LoVo (cell line): ENCODE measurements at places on chromosomes 3 and 15.

DNA sequence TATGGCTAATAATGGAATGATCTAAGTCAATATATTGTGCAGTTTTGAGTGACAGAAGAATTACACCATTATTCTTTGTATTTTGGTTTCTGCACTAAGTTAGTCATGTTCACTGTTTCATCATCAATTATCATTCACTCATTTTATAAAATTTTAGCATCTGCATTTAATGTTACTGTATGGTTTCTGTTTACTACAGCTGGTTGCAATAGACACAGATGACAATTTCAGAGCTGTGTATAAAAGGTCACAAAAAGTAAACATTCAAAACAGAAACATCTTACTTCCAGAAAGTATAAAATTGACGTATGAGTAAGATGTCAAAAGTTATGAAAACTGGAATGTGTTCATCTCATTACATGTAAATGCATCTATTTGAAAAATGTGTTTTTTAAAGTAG lies 111.1 kb upstream of the GBE1 start:
- DNase-seq: no peak

DNA sequence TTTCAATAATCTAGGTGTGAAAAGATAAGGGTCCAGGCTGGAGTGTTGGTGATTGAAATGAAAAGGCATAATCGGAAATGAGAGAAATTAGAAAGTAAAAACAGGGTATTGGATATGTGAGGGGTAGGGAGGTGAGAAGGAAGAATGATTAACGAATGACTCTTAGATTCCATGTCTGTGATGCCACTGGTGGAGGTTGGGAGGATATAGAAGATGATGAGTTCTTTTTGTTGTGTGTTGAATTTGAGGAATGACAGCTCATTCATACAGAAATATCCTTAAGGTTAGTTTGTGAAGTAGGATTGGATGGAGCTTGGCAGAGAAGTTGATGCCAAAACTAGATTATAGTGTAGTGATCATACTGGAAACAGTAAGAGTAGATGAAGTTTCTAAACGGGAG lies 72.2 kb upstream of the CCNL1 start:
- DNase-seq: no peak

DNA sequence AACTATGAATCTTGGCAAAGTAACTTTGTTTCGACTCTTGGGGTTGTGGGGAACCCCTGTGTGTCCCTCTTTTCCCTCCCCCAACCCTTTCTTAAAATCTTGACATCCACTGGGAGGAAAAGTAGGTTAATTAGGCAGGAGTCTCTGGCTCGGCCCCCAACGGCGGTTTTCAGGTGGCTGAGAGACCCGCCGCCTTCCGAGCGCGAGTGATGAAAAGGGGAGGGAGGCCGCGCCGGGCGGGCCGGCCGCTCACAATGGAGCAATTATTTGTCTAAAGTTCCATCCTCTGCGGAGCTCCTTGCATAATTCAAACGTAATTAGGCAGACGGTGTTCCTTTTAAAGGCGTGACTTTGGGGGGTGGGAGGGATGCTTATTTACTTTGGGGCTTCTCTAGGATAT lies 51.7 kb downstream of the ZIC4 start:
- DNase-seq: no peak

GRCh38 chr3:48058091-48058490 lies 41.9 kb upstream of the MAP4 start:
- DNase-seq: no peak

GRCh38 chr3:38086496-38086895 lies 47.5 kb downstream of the DLEC1 start:
- no peak for DNase-seq

DNA sequence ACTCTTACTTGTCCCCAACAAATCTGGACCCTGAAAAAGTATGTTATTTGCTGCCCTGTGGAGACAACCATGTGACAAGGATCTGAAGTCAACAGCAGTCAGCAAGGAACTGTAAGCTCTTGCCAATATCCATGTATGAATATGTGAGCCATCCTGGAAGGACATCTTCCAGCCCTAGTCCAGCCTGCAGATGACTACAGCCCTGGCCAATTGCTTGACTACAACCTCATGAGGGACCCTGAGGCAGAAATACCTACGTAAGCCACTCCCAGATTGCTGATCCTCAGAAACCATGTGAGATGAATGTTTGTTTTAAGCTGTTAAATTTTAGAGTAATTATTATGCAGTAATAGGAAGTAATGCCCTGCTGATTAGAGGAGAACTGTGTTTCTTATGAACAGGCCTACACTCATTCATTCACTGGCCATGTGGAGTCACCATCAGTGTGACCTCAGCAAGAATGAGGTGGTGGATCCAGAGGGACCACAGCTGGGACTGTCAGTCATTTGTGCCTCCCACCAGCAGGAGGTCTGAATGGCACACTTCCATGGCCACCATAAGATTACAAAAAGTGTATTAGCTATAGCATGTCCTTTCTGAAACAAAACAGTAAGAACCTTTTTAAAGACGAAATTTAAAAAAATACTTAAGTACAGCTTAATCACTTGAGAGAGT lies 92.6 kb downstream of the TFDP2 start:
- no peak for DNase-seq

DNA sequence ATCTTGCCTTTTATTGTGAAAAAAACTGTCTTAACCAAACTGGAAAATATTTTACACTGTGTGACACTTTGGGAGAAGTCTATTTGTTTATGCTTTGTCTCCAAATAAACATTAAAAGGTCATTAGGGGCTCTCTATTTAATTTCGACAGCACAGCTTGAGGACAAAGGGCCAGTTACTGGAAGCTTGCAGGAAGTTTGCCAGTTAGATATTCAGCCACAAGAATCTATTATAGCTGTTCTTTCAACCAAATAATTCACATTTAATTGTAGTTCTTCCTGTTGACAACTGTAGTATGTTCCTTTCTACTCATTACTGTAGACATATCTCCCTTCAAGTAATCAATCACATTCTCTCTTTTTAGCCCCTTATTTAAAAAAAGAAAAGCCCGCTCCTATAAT lies 6.1 kb downstream of the CP start:
- DNase-seq: no peak

DNA sequence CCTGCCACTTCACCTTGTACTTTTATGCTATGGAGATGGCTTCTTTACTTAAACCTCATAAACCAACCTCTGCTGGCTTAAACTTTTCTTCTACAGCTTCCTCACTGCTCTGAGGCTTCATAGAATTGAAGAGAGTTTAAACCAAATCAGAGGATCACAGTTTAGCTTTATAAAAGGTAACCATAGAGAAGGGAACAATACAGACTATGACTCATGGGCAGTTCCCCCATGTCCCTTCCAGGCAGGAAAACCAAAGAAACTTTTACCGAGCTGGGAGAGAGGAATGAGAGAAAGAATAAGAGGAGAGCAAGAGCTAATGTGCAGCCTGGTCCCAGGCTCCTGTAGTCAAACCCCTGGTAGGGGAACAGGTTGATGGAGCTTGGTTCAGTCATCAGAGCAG lies 53.9 kb upstream of the NEDD4 start:
- DNase-seq: no peak

DNA sequence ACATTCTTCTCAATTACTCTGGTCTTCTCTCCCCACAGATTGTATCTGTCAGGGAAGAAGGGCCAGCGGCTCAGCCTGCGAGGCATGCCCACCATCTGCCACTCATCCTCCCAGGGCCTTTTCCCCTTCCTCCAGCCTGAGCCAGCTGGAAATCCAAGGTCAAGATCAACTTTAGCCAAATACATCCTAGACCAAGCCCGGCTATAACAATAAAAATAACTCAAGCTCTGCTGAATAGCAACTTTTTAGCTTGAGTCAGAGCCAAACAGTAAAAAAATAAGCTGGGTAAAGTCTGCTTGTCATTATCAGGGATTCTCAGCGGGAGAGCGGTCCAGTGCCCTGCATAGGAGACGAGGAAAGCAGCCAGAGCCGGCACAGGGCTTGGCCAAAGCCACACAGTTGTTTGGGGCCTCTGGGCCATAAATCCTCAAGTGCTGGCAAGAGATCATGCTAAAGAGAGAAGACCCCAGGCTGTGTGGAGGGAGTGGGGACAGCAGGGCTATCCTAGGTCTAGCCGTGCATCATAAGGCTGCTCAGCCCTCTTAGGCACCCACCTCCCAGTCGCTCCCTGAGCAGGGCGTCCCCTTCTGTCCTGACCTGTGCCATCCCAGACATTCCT lies 76.2 kb upstream of the HERC1 start:
- no peak for DNase-seq

DNA sequence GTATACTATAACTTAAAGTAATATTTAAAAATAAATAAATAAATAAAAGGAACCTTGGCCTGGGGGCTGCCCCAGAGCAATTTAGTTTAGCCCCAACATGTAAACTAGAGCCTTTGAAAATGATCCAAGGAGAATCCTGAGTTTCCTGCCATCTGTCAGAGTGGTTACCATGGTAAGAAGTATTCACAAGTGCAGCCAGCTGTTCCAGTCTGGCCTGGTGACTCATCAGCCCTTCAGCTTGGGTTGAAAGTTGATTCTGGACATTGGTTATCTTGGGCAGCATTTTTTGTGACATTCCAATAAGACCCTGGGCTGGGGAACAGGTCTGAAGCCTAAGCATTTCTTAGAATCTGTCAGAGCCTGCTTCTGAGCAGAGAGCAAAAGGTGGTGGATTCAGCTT lies 72.7 kb upstream of the LRTM1 start:
- DNase-seq: no peak

GRCh38 chr15:88223084-88223483 lies 33.5 kb downstream of the NTRK3 start:
- no peak for DNase-seq

- no peak for DNase-seq
Observed at GRCh38 chr15:37037850-37038715, 62.3 kb downstream of the MEIS2 start.

DNA sequence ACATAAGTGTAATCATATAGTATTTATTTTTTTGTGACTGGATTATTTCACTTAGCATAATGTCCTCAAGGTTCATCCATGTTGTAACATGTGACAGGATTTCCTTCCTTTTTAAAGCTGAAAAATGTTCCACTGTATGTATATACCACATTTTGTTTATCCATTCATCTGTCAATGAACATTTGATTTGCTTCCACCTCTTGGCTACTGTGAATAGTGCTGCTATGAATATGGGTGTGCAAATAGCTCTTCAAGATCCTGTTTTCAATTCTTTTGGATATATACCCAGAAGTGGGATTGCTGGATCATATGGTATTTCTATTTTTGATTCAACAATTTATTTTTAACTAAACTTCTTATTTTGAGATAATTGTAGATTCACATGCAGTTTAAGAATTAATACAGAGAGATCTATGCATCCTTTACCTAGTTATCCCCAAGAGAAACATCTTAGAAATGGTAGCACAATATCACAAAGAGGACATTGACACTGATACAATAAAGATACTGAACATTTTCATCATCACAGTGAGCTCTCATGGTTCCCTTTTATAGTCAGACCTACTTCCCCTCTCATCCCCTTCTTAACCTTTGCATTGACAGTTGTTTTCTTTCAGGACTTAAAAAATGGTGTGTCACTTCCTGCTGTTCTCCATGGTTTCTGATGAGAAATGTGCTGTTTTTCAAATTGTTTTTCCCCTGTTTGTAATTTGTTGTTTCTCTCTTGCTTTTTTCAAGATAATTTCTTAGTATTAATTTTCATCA lies 90.1 kb downstream of the SATB1 start:
- no peak for DNase-seq

GRCh38 chr3:108662142-108662738 lies 72.7 kb downstream of the DZIP3 start:
- DNase-seq: peak; percentile 79

GRCh38 chr3:54670201-54671000 lies 257.5 kb downstream of the LRTM1 start:
- DNase-seq: no peak

DNA sequence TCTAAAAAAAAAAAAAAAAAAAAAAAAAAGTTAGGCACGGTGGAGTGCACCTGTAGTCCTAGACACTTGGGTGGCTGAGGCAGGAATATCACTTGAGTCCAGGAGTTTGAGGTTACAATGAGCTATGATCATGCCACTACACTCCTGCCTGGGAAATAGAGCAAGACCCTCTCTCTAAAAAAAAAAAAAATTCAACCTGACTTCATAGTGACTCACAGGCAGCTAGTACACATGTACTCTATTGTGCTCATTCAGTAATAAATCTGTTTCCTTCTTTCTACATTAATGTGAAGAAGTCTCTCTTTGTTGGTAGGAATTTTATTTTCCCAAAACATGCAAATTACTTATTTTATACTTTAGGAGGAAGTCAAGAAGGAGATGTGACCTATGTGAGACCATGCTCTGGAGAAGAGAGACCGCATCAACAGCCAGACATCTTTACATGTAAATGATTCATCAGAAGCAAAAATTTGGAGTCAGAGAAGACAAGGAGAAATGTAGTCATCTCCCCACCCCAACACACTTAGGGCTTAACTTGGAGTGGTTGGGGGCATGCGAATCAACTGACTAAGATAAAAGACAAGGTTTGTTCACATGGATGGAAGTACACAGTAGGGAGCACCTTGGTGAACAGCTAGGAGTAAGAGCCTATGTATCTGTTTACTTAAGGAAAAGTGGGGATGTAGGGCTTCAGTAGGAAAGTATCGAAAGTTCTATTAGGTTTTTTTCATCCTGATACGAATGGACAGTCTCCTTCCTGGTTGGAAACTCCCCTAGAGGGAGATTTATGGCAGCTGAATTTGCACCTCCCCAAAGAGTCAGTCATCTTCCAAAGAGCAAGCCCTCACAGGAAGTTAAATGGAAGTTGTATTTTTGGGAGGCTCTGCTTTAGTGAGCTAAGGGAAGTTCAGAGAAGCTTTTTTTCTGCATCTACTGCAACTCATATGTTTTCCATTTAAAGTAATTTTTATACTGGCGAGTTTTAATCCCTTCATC lies 23.0 kb upstream of the NMD3 start:
- DNase-seq: no peak

DNA sequence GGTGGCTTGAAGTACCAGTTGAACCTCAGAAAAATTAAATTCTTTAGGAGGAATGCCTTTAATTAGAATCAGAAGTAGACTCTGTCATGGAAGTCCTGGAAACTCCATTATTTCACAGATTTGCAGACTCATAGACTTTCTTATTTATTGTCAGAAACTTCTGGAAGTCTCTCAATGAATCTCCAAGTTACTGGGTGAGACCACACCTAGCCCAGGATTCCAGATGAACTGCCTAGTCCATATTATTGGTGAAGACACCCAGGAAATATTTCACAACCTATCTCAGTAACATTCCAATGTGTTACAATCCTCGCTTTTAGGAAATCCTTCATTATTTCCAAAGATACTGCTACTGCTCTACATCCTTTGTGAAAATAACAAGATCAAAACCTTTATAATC lies 6.5 kb upstream of the THBS1 start:
- no peak for DNase-seq

GRCh38 chr3:173249457-173249856 lies 108.4 kb upstream of the SPATA16 start:
- no peak for DNase-seq
